ENCODE measurements at places on chromosomes 5 and 9.

DNA sequence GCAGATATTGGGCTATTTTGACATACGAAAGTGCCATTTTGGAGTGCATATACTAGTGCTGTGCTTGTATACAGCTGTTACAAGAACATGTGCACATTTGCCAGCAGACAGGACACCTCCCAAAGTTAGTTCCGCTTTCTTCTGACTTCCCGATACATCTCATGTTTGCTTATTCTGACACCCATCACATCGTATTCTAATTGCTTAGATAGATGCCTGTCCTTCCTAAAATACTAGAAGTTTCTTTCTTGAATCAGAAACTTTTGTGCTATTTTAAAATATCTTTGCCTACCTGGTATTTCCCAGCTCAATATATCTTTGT, 177.8 kb downstream of the TTLL11 start:
- DNase-seq: no peak

- DNase-seq: no peak
These were observed 312.0 kb downstream of the TLE1 start for GRCh38 chr9:81377320-81377719.

DNA sequence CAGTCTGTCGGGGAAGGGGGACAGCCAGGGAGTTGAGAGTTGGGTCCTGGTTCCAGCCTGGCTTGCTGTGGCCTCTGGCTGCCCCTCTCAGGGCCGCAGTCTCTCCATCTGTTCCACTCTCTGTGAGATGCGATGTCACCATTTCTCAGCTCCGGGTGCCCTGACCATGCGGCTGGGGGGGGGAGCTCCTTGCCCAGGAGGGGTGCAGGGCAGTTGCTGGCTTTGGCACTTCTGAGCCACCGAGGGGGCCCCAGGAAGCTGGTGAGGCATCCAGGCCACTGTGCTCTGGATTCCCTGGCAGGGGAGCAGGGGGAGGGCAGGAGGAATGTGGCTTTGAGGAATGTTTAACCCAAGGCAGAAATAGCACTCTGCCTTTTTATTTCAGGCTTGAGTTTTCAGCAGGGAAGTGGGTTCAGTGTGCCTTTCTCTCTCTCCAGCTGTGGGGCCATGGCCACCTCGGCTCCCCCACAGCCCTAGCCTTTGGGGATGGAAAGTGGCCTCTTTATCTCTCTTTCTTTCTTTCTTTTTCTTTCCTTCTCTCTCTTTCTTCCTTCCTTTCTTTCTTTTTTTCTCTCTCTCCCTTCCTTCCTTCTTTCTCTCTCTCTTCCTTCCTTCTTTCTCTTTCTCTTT, 11.0 kb downstream of the NCS1 start:
- DNase-seq: peak; percentile 53

- no peak for DNase-seq
These were observed 115.7 kb upstream of the MSX2 start for GRCh38 chr5:174608631-174609097.

DNA sequence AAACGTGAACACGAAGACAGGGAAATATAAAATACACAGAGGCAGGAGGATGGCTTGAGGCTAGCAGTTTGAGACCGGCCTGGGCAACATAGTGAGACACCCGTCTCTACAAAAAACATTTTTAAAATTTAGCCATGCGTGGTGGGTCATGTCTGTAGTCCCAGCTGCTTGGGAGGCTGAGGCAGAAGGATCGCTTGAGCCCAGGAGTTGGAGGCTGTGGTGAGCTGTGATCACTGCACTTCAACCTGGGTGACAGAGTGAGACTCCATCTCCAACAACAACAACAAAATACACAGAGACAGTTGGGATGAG, 55.1 kb downstream of the SUSD1 start:
- no peak for DNase-seq

DNA sequence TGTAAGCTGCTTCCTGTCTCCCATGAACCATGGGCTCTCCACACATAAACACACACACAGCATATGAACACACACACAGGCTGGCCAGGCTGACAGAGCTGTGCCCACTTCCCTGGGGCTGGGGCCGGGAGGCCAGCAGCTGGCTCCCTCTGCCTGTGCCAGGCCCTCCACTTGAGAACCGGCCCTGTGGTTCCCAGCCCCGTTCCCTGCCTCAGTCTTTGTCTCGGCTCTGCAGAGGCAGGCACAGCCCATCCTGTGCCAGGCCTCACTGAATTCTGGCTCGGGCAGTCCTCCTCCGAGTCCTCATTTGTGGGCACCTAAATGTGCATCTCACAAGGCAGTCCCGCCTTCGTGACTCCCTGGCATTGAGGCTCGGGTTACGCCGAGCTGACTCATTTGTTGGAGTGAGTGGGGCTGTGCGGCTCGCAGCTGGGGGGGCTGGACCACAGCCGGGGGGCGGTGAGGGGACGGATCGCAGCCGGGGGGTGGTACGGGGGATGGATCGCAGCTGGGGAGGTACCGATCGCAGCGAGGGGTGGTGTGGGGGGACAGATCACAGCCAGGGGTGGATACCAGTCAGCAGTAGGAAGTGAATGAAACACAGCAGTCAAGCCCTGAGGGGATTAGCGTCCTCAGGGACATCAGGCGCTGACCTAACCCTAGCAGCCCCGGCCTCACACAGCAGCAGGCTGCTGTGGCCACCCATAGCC, 72.3 kb downstream of the PSMB7 start:
- DNase-seq: peak; percentile 77

- DNase-seq: no peak
These were observed 62.4 kb downstream of the ZNF354C start for GRCh38 chr5:179122411-179123108.

GRCh38 chr9:34372467-34373011, 4.2 kb downstream of the MYORG start:
- no peak for DNase-seq

DNA sequence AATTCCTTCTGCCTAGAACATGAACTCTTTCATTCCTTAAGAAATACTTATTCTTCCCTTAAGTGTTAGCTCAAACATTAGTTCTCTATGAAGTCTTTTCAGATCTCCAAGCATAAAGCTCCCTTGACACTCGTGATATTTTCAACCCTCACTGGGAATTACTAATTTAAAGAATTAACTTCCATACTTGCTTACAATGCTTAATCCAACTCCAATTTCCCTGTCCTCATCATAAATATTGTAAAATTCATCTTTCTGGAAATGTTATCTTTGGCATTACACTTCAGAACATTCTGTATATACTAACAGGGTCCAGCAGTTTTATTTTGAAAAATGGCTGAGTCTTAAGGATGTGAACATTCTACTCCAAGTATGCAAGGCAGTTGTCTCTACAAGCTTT, 7.2 kb downstream of the STARD4 start:
- no peak for DNase-seq

Data from A673 (cell line).